ENCODE measurements at places on chromosomes 3 and 15. TPM values are rescaled to one million over a fixed set of nuclear protein-coding genes. Genes with fewer than 3 reads are reported as not detected.

Gene APPL1
- 51.4 TPM for total RNA-seq

Gene RTF1
- total RNA-seq: 34.5 TPM

Gene MCTP2
- total RNA-seq: 14.6 TPM

Gene CIB1
- 49.0 TPM for total RNA-seq

Gene ALDH1A2
- 41.2 TPM for total RNA-seq

- DNase-seq: peak; percentile 24
Observed at GRCh38 chr3:171535133-171535532, 74.9 kb upstream of the TNIK start.

DNA sequence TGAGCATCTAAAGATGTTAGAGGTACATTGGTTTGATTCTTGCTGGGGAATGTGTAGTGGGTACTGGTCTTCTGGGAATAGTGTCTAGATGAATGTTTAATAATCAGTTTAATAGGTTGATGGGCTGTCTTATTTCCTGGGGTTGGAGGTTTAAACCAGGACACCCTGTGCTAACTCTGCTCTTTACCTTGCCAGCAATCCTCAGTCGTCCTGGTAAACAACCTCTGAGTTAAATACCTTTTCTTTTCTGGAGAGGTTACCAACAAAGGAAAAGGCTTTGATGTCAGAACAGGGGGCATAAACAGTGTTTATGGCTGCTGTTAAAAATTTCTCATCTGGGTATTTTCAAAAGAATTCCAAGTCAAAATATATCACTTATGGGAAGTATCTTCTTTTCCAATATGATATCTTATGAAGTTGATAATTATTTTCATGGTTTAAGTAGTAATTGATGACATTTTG, 23.5 kb downstream of the MITF start:
- DNase-seq: no peak

DNA sequence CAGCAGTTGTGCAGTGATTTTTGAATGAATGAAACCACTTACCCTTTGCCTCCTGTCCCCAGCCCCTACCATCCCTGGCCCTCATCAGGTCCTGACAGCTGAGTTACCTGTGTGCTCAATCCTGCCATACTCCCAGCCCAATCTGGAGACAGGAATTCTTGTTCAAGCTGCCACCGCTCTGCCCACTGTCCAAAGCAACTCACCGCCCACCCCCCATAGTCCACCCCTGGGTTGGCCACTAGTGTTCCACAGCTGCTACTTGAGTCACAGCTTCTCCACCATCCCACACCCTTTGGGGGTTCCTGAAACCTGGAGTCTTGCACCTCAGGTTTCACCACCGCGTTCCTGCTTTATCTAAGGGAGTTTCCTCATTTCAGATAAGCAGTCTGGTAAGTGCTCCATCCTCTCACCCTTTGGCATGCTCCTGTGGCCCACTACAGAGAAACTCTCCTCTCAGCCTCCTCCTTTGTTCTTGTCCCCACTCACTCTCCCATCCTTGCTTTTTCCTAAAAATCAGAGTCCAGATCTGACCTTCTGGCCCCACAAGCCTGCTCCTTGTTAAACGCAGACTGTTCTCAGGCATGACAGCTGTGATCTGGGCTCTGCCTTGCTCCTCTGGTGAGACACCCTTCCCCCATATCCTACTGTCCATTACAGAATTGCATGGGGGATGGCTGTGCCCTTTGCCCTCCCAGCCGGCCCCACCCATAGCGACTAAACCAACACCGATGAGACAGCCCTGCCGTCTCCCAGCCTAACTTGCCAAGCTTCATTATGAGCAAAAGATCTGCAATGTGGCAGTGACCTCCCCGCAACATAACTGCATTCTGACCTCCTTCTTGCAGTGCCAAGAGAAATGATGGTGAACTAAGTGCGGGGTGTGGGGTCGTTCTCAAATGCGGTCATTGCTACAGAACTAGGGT, 50.0 kb downstream of the CYP19A1 start:
- no peak for DNase-seq

- no peak for DNase-seq
Observed at GRCh38 chr15:52466716-52467115, 62.0 kb downstream of the MYO5A start.

DNA sequence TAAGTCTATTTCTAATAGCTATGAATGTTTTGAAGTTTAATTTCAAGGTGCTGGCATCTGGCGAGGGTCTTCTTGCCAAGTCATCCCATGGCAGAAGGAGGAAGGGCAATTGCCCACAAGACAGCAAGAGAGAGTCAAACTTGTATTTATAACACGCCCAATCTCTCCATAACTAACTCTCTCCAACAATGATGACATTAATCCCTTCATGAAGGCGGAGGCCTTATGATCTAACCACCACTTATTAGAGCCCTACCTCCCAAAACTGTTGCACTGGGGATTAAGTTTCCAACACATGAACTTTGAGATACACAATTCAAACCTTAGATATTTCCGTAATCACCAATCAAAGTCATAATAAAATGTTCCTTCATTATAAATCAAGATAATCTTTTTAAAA, 406.9 kb downstream of the CNTN6 start:
- no peak for DNase-seq

GRCh38 chr15:57382969-57383368, 6.7 kb downstream of the CGNL1 start:
- DNase-seq: no peak

GRCh38 chr15:88990185-88990679, 77.1 kb upstream of the MFGE8 start:
- no peak for DNase-seq

DNA sequence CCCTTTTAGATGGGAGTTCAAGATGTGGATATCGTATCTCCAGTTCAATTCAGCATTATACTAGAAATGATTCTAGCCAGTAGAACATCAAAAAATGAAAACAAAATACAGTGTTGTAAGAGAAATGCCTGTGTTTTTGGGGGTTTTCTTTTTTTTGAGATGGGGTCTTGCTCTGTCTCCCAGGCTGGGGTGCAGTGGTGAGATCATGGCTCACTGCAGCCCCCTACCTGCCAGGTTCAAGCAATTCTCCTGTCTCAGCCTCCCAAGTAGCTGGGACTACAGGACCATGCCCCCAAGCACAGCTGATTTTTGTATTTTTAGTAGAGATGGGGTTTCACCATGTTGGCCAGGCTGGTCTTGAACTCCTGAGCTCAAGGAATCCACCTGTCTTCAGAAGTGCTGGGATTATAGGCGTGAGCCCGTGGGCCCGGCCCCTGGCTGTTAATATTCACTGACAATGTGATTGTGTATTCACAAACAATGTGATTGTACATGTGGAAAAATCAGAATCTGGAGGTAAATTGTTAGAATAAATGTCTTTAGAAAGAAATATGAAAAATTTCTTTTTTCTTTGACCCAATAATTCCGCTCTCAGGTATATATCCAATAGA, 59.0 kb downstream of the ARIH1 start:
- no peak for DNase-seq

DNA sequence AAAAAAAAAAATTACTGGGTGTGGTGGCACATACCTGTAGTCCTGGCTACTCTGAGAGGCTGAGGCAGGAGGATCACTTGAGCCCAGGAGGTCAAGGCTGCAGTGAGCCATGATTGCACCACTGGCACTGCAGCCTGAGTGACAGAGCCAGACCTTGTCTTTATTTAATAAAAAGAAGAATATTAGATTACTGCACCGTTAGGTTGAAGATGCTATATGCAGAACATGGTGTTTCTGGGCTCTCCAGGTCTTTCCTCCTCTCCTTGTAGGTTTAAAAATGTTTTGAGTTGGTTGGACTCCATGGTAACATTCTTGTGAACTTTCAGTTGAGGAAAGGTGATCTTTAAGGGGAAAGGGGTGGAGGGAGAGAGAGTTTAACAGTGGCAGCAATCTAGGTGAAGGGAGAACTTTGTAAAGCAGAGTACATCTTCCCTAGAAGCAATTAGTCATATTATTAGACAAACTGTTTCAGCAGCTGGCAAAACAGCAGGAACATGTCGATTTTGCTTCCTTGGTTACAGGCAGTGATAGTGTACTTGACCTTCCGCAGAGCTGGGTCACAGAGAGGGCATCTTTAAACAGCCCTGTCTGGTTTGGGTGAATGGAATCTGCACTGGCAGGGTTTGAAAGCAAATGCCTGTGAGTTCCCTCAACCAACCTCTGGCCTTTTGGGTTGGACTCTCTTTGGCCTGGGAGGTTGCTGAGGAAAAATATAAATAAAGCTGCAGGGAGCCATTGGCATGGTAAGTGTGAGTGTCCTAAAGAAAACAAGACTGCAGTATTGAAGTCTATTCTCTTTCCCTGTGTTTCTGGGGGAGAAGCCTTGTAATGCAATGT, 42.8 kb downstream of the NR2C2 start:
- DNase-seq: no peak

Data from esophagus muscularis mucosa (tissue), 4 donors.